ENCODE measurements at places on chromosomes 5 and 9. TPM values are rescaled to one million over a fixed set of nuclear protein-coding genes. Genes with fewer than 3 reads are reported as not detected.
A peak's percentile ranks its signal among the peaks of the same experiment; 100 is the strongest.

- no peaks in the 10 kb centered on the region for H3K36me3 ChIP-seq
- H3K27ac ChIP-seq: no peak overlapping the region
- peaks cover 24% of the 10 kb centered on the region for H3K27me3 ChIP-seq
- DNase-seq: peak; percentile 12
These were observed 5.9 kb upstream of the TAL2 start for GRCh38 chr9:105656131-105656921.

GRCh38 chr9:89312222-89312571 is 1.2 kb downstream of the CKS2 start:
- DNase-seq: no peak
- H3K4me1 ChIP-seq: peaks cover 47% of the 10 kb centered on the region
- H3K27ac ChIP-seq: peak overlapping the region; percentile 76

GRCh38 chr9:109953813-109954497 is 174.0 kb downstream of the PALM2AKAP2 start:
- H3K27ac ChIP-seq: no peak overlapping the region
- no peaks in the 10 kb centered on the region for H3K4me1 ChIP-seq
- no peaks in the 10 kb centered on the region for H3K27me3 ChIP-seq

GRCh38 chr9:219670-220365 is 5.2 kb downstream of the DOCK8 start:
- H3K27ac ChIP-seq: peak overlapping the region; percentile 80
- DNase-seq: peak; percentile 69
- no peaks in the 10 kb centered on the region for H3K27me3 ChIP-seq
- no peaks in the 10 kb centered on the region for H3K36me3 ChIP-seq

DNA sequence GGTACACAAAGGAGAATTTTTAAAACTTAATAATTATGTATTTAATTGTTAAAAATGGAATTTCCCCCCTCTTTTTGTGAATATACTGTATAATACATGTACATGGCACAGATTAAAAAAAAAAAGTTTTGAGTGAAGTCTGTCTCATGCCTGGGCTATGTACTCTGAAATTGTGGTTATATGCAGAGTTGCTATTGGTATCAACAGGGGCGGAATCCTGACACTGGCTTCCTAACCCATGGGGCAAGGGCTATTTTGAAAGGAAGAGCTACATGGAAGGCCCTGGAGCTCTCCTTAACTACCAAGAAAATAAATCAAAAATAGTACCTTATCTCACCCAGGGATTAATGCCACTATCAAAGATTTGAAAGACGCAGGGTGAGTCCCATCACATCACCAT is 865 bp upstream of the FAM193B start:
- peaks cover 16% of the 10 kb centered on the region for H3K4me1 ChIP-seq
- DNase-seq: no peak

DNA sequence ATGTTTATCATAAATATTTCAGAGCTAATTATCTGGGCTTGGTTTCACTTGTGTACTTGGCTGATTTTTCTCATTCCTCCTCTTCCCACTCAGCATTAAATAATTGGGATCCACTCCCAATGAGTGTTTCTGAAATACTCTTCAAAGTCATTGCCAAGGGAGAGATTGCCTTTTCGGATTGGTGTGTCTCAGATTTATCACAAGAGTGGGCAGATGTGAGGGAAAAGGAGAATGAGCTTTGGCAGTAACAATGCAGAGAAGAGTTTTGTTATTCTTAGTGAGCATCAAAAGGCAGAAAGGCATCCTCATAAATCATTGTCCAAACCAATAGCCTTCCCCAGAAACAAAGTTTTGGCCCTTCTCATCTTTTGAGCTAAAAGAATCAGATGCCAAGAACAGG is 79.2 kb downstream of the SEMA5A start:
- no peaks in the 10 kb centered on the region for H3K36me3 ChIP-seq
- no peaks in the 10 kb centered on the region for H3K4me1 ChIP-seq
- DNase-seq: no peak
- no peaks in the 10 kb centered on the region for H3K27me3 ChIP-seq

DNA sequence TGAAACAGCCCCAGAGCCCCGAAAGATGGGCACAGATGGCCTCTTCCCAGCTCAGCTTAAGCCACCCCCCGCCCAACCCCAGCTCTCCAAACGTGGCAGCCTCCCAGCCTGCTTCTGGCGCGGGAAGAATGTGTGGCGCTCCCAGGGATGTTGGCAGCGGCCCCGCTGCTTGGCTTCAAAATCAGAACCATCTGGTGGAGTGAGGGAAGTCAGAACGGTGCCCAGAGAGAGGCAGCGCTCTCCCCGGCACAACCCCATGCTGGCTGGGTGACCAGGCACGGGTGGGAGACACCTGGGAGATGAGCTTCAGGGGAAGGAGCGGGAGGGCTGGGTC is 72.7 kb upstream of the ORM1 start:
- H3K4me3 ChIP-seq: no peak overlapping the region
- no peak overlapping the region for H3K27ac ChIP-seq
- H3K36me3 ChIP-seq: no peaks in the 10 kb centered on the region
- DNase-seq: no peak
- no peaks in the 10 kb centered on the region for H3K4me1 ChIP-seq
- no peaks in the 10 kb centered on the region for H3K27me3 ChIP-seq

DNA sequence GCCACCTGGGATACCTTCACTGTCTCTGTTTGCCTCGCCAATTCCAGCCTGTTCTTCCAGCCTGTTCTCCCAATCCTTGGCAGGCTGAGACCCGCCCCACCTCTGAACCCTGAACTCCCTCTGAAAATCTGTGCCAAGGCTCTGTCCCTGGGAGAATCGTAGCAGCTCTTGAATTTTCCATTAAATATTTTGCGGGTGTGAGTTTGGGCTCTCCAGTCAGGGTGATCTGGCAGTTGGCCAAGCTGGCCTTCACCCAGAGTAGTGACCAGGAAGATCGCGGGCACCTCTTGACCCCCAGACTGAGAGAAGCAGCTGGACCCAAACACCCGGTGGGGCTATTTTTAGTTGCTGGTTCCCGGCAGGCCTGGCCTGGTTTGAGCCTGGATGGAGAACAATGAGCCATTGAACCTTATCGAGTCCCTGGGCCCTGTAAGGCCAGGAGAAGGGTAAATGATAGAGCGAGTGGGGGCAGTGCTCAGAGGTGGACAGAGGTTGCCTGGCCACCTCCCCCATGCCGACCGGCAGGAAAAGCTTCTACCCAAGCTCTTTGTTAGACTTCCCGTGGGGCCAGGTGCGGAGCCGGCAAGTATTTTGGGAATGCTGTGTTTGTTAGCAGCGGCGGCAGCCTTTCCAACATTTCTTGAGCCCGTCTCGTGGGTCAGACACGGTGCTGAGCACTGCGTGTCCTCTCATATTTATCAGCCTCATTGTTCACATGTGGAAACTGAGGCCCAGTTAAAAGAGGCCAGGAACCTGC is 146.2 kb downstream of the RGS3 start:
- no peak for DNase-seq
- no peak overlapping the region for H3K4me3 ChIP-seq
- H3K4me1 ChIP-seq: no peaks in the 10 kb centered on the region
- no peaks in the 10 kb centered on the region for H3K27me3 ChIP-seq
- H3K36me3 ChIP-seq: no peaks in the 10 kb centered on the region
- no peak overlapping the region for H3K27ac ChIP-seq

DNA sequence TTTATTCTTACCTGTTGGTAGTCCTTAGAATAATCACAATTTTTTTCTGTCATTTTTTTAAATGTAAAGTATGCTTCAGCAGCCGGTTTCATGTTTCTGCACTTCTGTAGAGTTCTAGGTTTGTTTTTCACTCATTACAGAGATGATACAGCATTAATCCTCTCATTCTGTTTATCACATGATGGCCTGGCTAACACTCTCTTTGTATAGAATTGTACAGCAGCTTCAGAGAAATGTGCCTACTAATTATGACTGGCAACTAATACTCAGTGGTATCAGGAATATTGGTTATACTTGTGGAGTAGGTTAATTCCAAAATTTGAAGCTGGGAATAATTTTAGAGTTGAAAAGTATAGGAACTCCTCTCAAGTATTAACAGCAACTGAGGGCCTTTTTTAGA is 192.9 kb upstream of the OTULINL start:
- no peaks in the 10 kb centered on the region for H3K27me3 ChIP-seq
- no peaks in the 10 kb centered on the region for H3K4me1 ChIP-seq

GRCh38 chr5:151448038-151448985 is 909 bp downstream of the SLC36A1 start:
- peak overlapping the region; percentile 79 for H3K4me3 ChIP-seq
- no peaks in the 10 kb centered on the region for H3K27me3 ChIP-seq
- peak; percentile 46 for DNase-seq
- peaks cover 22% of the 10 kb centered on the region for H3K4me1 ChIP-seq

DNA sequence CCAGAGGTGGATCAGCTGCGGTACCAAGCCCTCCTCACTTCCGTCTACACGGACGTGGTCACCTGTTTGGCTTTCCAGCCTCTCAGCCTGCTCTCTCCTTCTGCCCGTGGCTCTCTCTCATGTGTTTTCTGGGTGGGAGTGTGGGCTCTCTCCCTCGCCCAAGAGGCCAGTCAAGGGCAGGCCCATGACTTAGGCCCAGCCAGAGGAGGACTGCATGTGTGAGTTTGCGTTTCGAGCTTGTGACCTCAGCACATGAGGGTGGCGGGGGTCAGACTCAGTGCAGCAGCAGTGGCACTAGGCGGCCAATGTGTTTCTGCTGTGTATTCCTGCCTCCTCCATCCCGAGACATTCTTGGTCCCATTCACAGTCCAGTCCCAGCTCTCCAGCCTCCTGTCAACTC is 82.5 kb upstream of the SMIM23 start:
- H3K36me3 ChIP-seq: no peaks in the 10 kb centered on the region
- H3K27ac ChIP-seq: no peak overlapping the region
- no peaks in the 10 kb centered on the region for H3K4me1 ChIP-seq
- no peaks in the 10 kb centered on the region for H3K27me3 ChIP-seq

DNA sequence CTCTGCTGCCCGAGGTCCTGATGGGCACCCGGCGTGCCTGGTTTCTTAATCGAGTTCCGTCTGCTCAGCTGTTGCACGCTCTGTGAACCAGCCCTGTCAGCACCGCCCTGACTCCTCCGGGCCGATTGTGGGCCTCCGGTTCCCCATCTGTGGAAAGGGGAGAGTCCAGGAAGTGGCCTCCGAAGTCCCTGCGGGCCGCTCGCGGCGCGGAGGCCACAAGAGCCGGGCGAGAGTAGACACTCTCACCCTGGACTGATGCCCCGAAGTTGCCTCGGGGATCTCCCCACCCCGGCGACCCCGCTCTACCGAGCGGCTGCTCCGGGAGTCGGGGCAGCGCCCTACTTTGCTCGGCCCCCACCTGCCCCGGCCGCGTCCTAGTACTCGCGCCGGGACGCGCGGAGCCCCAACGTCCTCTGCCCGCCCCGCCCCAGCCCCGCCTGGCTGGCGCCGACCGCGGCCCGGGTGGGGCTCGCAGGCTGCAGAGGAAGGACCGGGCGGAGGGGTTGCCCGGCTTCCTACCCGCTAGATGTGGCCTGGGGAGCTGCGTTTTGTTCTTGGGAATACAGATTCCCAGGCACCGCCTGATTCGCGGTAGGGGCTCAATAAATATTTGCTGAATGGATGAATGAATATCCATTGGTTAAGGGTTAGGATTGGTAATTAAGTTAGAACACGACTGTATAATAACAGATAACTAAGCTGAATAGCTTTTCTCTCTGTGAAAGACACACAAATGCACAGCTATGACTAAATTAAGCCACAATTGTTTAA is 935 bp upstream of the ZNF367 start:
- H3K27me3 ChIP-seq: no peaks in the 10 kb centered on the region
- peaks cover 52% of the 10 kb centered on the region for H3K4me1 ChIP-seq
- H3K4me3 ChIP-seq: peak overlapping the region; percentile 98

The TAF11L10 gene
- polyA plus RNA-seq: not detected

The MGAT4B gene
- 14.3 TPM for polyA plus RNA-seq

The TICAM2 gene
- polyA plus RNA-seq: 14.6 TPM

The NME5 gene
- polyA plus RNA-seq: not detected
